ENCODE measurements at places on chromosomes 1 and 21.

- no peak for DNase-seq
Observed at GRCh38 chr1:217462159-217462558, 168.7 kb downstream of the GPATCH2 start.

GRCh38 chr1:32886004-32886827, at the start of gene HPCA:
TSS of gene HPCA (plus strand) at chr1:32886491. CDS start at chr1:32888899, 2,408 bp downstream.
- DNase-seq = no peak

DNA sequence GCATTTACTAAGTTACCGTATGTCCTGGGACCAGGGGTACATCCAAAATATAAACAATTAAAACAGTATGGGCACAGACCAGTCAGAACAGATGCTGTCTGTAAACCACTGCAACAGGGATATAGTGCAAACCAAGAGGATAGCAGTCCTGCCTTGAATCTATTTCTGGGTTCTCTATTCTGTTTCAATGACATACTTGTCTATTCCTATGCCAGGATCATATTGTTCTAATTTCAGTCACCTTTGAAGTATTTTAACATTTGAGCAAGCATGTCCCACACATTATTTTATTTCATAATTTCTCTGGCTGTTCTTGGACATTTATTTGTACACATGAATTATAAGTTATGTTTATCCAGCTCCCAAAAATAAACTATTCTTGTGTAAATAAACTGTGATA, 28.2 kb upstream of the SYDE2 start:
- no peak for DNase-seq

GRCh38 chr1:54867717-54868057, 19.3 kb downstream of the DHCR24 start:
- DNase-seq = no peak

- peak; percentile 25 for DNase-seq
Observed at GRCh38 chr1:184051485-184052193, at the start of gene TSEN15. TSS of gene TSEN15 (plus strand) at chr1:184051730. CDS start at chr1:184051756, 26 bp downstream.

All from epithelial cell of proximal tubule (primary cell).